Fibroblast of mammary gland (primary cell): ENCODE measurements at places on chromosomes 12 and 14.

GRCh38 chr12:93733358-93733757 lies 56.2 kb downstream of the CRADD start:
- DNase-seq = no peak

DNA sequence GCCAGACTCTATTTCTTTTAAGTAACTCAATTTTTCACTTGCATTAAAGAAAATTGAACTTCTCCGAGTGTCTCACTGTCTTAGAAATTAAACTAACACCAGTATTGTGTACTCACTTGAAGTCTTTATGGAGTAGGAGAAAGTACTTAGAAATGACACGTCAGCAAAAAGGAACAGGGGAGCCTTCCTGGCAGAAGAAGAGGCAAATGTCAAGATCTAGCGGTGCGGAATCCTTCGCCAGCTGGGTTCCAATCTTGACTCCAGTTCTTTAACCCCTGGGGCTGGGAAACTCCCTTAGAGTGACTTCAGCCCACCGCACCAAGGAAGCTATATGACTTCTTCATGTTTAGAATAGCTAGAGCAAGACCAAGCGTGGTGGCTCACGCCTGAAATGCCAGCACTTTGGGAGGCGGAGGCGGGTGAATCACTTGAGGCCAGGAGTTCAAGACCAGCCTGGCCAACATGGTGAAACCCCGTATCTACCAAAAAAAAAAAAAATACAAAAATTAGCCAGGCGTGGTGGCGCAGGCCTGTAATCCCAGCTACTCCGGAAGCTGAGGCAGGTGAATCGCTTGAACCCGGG lies 34.4 kb downstream of the WBP11 start:
- DNase-seq = peak; percentile 48

- DNase-seq = peak; percentile 58
Observed at GRCh38 chr12:92898755-92899154, 30.3 kb downstream of the EEA1 start.

DNA sequence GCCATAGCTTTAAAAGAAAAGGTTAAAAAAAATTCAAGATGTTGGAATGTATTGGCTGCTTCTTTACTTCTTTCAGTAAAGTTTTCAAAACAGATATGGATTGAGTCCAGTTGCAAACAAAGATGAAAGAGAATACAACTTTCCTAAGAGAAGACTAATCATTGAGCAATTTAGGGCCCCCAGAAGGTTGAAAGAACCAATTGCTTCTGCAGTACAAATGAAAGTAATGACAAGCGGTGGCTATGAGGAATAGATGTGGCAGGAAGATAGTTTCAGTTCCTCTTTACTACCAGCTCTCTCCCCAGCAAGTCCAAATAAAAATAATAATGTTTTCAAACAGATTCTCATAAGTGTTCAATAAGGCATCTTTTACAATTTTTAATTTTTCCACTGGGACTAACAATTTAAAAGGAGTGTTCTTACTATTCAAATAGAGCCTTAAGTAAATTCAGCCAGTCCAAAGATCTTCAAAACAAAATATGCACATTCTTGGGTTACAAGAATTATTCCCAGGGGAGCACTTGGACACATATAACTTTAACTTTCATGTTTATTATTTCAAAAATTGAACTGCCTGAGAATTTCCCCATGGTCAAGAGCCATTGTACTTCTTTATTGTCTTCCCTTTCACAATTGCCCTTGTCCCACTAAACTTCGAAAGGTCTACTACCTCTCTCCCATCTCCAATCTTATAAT lies 62.3 kb upstream of the PPP1R12A start:
- DNase-seq = peak; percentile 18

DNA sequence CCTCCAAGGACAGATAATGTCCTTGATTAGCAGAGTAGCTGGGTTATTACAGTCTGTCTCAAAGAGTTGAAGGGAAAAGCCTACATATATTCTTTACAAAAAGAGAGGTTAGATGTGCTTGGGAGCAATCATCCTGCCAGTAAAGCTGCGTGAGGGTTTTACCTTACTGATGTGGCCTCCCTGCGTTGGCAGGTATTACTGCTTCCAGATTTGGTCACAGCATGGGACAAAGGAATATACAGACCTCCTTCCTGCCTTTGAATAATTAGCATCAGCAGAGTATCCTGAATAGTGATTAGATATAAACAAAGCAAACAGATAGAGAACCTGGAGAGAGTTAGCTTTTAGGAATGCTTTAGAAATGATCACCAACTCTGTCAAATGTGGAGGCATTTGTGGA lies 69.6 kb downstream of the TMTC2 start:
- no peak for DNase-seq

DNA sequence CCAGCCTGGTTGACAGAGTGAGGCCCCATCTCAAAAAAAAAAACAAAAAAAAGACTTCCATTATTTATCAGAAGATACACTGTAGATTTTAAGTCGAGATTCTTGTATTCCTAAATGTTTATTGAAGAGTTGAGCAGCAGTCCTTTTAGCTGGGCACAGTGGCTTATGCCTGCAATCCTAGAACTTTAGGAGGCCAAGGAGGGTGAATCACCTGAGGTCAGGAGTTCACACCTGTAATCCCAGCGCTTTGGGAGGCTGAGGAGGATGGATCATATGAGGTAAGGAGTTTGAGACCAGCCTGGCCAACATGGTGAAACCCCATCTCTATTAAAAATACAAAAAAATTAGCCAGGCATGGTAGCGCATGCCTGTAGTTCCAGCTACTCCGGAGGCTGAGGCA lies 57.6 kb downstream of the HEATR5A start:
- DNase-seq = no peak

DNA sequence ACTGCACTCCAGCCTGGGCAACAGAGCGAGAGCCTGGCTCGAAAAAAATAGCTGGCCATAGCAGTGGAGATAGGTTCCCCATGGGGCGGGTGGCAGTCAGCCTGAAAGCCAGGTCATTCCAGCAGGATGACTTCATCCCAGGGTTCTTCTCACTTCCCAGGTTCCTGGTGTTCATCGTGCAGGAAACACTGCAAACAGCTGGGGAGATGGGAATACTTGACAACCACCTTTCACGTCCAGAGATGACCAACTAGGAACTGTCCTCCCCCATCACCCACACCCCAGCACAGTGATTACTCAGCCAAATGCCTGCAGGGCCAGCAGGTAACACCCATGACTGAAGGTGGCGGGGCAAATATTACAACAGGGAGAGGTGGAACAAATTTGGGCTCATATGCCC lies 1.7 kb downstream of the VSIG10 start:
- DNase-seq = no peak
